ENCODE measurements at places on chromosomes 4 and X.

DNA sequence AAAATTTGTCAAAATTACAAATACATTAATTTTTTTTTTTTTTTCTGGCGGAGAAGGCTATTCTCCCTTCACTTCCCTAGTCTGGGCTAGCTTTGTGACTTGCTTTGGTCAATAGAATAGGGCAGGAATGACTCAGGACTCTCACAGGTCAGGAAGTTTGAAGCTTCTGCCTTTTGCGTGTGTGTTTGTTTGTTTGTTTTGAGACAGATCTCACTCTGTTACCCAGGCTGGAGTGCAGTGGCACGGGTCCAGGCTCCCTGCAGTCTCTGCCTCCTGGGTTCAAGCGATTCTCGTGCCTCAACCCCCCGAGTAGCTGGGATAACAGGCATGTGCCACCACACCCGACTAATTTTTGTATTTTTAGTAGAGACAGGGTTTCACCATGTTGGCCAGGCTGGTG is 55.9 kb upstream of the USP9X start:
- no peak for DNase-seq

GRCh38 chr4:136918772-136919171 is 613.5 kb downstream of the PCDH18 start:
- DNase-seq: no peak

DNA sequence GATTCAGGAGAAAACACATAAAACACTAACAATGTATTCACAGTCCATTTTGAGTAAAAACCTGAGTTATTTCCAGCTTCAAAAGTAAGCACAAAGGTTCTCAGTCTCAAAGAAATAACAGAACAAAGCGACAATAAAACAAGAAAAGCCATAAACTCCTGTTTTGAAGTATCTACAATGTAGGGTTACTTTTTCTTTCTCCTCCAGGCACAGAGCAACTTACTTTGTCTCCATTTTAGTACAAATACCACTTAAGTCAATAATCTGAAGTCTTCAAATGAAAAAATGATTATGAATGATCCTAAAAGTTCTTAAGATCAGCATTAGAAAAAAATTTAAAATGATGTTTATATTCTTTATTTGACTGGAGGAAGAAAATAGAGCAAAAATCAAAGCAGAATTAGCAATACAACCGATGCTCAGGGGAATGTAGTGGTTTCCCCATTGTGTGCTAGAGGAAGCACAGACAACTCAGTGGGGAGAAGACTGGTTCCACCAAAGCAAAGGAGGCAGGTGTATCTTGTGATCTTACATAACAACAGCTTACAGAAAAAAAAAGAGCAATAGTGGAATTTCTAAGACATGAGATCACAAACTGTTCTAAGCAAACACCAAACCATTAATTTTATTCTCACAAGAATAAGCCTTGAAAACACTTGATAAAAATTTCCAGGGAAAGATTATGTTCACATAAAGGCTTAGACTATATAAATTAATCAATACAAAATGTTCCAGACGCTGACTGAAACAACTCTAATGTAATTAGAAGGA is 35.1 kb downstream of the EPHA5 start:
- DNase-seq: no peak

DNA sequence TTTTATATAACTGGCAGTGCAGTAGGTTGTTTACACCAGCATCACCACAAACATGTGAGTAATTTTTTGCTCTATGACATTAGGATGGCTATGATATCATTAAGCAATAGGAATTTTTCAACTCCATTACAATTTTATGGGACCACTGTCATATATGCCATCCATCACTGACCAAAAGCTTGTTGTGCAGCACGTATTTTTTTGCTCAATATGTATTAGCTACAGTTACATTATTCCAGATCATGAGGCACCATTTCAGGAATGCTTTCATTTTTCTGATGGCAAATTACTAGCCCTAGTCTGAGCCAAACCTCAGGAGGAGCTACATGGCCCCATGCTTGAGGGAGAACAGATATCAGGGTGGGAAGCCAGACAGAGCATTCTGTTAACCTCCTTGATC is 56.8 kb upstream of the DCLK2 start:
- no peak for DNase-seq

DNA sequence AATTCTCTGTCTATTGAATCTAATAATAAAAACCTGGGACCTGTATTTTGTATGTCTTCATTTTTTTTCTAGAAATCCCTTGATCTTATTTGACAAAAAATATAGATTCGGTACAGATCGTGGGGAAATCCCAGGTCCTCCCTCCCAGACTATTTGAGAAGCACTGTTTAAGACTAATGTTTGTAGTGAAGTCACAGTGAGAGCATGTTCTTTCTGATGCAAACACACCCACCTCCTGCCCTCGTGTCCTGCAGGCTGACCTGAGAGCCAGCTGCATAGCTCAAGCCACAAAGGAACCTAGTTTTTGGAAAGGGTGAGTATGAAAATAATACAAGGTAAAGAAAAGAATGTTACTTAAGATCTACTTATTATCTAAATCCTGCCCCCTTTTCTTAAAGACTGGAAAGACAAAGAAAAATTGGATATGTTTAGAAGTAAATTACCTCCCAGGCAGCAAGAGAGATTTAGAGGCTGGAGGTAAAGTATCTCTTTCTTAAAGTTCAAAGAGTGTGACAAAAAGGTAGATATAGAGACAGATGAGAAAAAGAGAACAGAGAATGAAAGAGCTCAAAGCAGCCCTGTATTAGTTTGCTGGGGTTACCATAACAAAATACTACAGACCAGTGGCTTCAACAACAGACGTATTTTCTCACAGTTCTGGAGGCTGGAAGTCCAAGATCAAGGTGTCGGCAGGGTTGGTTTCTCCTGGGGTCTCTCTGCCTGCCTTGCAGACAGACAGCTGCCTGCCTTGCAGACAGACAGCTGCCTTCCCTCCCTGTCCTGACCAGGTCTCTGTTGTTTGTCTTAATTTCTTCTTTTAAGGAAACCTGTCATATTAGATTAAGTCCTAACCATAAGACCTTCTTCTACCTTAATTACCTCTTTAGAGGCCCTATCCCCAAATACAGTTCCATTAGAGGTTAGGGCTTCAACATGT is 20.4 kb upstream of the DCTD start:
- DNase-seq: no peak

DNA sequence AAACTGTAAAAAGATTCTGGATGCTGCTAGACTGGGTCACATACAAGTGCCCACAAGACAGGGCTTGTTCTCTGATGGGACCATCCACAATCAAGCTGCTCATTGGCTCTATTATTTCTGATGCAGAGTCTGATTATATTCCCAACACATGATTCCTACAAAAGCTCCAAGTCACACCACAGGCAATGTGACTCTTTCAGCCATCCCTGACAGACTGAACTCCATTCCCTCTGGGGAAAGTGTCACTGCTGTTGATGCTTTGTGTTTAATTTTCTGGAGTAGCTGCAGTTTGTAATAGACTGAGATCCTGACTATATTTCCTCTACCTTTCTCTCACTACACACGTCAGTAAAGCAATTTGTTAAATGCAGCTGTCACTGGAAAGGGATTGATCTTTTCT is 55.4 kb upstream of the BCLAF3 start:
- no peak for DNase-seq

GRCh38 chr4:101315041-101315440 is 32.3 kb downstream of the PPP3CA start:
- no peak for DNase-seq

DNA sequence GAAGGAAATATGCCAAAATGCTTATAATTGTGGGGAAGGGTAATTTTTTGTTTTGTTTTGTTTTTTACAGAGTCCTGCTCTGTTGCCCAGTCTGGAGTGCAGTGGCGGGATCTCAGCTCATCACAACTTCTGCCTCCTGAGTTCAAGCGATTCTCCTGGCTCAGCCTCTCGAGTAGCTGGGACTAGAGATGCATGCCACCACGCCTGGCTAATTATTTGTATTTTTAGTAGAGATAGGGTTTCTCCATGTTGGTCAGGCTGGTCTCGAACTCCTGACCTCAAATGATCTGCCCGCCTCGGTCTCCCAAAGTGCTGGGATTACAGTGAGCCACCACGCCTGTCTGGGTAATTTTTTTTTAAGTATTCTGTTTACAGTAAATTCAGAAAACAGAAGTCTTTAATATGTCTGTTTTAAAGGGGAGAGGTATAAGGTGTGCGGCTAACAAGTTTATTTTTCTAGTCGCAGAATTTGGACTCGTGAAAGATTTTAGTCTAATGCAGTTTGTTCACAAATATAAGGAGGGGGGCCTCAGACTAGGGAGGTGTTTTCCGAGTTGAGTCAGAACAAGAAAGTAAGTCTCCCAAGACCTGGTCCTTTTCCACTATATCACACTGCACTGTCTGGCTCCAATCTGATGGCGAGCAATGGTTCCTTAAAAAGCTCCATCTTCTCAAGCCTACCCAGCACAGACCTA is 1.5 kb downstream of the ACSL1 start:
- DNase-seq: no peak

DNA sequence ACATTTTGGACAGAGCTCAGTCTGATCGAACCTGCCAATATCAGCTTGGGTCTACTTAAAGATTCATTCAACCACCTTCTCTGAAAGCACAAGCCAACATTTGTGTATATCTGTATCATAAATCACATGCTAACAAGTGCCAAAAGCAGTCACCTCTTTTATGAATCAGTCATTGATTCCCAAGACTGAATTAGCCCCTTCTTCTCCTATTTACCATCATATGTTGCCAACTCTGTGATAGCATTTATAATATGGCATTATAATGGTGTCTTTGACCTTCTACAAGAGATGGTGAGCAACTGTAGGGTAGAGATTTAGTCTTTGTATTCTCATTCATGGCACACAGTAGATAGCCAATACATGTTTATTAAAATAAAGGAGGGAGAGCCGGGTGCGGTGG is 61.4 kb downstream of the DDX53 start:
- DNase-seq: no peak

- no peak for DNase-seq
These were observed 740.1 kb upstream of the PITX2 start for GRCh38 chr4:111362941-111363361.

GRCh38 chrX:24082447-24082846 is 27.7 kb downstream of the EIF2S3 start:
- no peak for DNase-seq

- DNase-seq: no peak
These were observed 131.9 kb upstream of the RADX start for GRCh38 chrX:106479920-106480319.

DNA sequence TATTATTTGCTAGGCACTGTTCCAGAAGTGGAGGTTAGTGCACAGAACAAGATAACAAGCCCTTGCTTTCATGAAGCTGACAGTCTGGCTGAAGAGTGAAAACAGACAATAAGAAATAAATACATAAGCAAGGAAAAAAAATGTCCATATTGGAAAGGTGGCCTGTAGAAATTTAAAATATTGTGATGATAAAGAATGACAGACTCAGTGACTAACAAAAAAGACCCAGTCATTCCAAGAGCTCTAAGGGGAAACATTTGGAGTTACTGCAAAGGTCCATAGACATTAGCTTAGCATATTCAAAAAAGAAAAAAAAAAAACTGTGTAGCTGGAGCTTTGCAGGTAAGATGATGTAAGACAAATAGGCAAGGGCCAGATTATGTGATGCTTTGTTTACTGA is 1.0 kb upstream of the ANTXR2 start:
- DNase-seq: no peak

- no peak for DNase-seq
These were observed 32.8 kb downstream of the HDAC8 start for GRCh38 chrX:72539822-72540221.

GRCh38 chr4:144442713-144443112 is 203.2 kb upstream of the HHIP start:
- DNase-seq: no peak

GRCh38 chr4:33711826-33712225 is 2532.5 kb downstream of the ARAP2 start:
- DNase-seq: no peak

DNA sequence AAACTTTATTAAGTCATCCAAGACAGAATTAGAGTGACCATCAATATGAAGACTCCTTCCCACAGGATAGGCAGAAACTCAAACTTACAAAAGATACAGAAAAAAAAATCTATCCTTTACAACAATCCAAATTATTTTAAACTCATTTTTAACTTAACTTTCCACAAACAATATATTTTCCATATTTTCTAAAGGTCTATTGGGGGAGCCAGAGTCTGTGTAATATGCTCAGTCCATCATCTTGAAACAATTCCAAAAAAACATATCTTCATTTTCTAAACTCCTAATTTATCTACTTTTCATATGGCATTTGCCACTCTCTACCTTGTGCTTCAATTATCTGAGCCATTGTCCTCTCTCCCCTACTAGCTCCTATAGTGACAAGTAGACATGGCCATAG is 378.1 kb downstream of the PDGFC start:
- DNase-seq: no peak

All from activated T-helper 1 cell treated with anti-CD3 and anti-CD28 coated beads, Interleukin-12 subunit alpha, Interleukin-12 subunit beta, Interleukin-2, Interleukin-4 antibody, amounts not matched to agents 30 ng/mL and 10 ng/mL and 1 ng/mL, durations not matched to agents 14 hours and 24 hours and 36 hours (primary cell).